ENCODE measurements at places on chromosomes 3 and 15. TPM values are rescaled to one million over a fixed set of nuclear protein-coding genes. Genes with fewer than 3 reads are reported as not detected.

CLDN18 gene
- total RNA-seq = not detected

RNU5B-1 gene
- 23.7 TPM for total RNA-seq

GP9 gene
- not detected for total RNA-seq

GRCh38 chr3:15708882-15709677 is 88.7 kb downstream of the ANKRD28 start:
- no peaks in the 10 kb centered on the region for H3K4me1 ChIP-seq
- DNase-seq = no peak
- H3K4me3 ChIP-seq = no peak overlapping the region
- no peaks in the 10 kb centered on the region for H3K27me3 ChIP-seq
- H3K36me3 ChIP-seq = peaks cover 45% of the 10 kb centered on the region

DNA sequence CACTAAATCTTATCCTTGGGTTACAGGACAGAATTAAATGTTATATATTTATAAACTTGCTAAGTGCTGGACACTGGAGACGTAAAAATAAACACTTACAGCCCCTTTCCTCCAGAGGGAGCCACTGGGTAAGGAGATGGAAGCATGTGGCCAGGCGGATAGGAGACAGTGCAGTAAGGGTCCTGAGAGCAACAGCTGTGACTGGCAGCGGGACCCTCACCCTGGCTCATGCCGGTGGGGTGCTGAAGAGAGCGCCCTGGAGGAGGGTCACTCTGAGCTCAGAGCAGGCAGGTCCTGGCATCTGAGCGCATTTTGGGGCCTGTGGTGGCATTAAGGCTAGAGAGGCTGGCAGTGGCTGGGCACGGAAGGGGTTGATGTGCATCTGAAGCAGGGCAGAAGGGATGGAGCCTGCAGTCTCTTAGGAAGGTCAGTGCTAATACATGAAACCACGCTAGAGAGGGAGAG is 16.0 kb downstream of the SEC61A1 start:
- DNase-seq = no peak
- no peaks in the 10 kb centered on the region for H3K27me3 ChIP-seq
- no peak overlapping the region for H3K4me3 ChIP-seq
- no peaks in the 10 kb centered on the region for H3K4me1 ChIP-seq
- H3K36me3 ChIP-seq = peaks cover 96% of the 10 kb centered on the region

DNA sequence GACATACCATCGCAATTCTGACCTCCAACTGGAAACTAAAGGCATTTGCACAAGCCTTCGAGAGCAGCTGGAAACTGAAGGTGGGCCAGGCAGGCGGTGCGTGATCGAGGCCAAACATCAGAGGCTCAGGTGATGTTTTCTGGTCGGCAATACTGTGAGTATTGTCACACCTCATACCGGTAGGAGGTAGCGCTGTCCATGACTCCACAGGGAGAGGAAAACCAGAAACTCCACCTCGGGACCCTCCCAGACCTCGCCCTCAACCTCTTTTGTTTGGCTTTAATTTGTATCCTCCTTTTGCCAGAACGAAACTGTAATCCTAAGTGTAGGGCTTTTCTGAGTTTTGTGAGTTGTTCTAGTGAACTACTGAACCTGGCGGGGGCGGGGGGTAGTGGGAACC is 43.6 kb downstream of the LDHAL6B start:
- peaks cover 2% of the 10 kb centered on the region for H3K4me1 ChIP-seq
- DNase-seq = no peak
- no peak overlapping the region for H3K4me3 ChIP-seq
- no peak overlapping the region for H3K27ac ChIP-seq
- no peaks in the 10 kb centered on the region for H3K27me3 ChIP-seq

- H3K27me3 ChIP-seq = no peaks in the 10 kb centered on the region
- no peaks in the 10 kb centered on the region for H3K4me1 ChIP-seq
- H3K36me3 ChIP-seq = no peaks in the 10 kb centered on the region
These were observed 293.3 kb upstream of the RGMA start for GRCh38 chr15:93382200-93382820.

- H3K27me3 ChIP-seq = no peaks in the 10 kb centered on the region
- no peak for DNase-seq
- no peaks in the 10 kb centered on the region for H3K4me1 ChIP-seq
- no peaks in the 10 kb centered on the region for H3K36me3 ChIP-seq
- H3K27ac ChIP-seq = no peak overlapping the region
These were observed 71.4 kb downstream of the MECOM start for GRCh38 chr3:169591983-169592644.

TCAIM gene
- total RNA-seq = 2.9 TPM

TP63 gene
- not detected for total RNA-seq

DNA sequence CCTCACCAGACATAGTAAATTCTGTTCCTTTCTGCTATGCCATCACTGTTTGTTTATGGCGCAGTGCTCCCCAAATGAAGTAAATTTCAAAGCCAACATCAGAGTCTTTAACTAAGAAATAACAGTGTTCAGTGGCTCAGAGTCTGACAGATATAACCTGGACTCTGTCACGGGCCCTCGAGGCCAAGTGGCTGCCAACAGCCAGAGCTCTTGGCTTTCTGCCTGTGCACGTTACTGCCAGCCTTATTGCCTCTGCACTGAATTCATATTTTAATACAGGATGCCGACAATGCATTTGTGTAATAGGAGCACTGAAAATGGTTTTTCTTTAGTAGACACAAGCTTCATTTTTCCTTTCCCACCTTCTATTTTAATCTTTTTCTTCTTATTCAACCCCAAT is 219.9 kb downstream of the NLGN1 start:
- no peaks in the 10 kb centered on the region for H3K4me1 ChIP-seq
- no peak overlapping the region for H3K27ac ChIP-seq
- H3K4me3 ChIP-seq = no peak overlapping the region
- DNase-seq = no peak
- H3K27me3 ChIP-seq = no peaks in the 10 kb centered on the region

COMMD4 gene
- total RNA-seq = 10.8 TPM

GRCh38 chr15:82832601-82833361 is 23.4 kb downstream of the WHAMM start:
- peaks cover 88% of the 10 kb centered on the region for H3K36me3 ChIP-seq
- no peak overlapping the region for H3K4me3 ChIP-seq
- DNase-seq = peak; percentile 18
- H3K27me3 ChIP-seq = no peaks in the 10 kb centered on the region

DNA sequence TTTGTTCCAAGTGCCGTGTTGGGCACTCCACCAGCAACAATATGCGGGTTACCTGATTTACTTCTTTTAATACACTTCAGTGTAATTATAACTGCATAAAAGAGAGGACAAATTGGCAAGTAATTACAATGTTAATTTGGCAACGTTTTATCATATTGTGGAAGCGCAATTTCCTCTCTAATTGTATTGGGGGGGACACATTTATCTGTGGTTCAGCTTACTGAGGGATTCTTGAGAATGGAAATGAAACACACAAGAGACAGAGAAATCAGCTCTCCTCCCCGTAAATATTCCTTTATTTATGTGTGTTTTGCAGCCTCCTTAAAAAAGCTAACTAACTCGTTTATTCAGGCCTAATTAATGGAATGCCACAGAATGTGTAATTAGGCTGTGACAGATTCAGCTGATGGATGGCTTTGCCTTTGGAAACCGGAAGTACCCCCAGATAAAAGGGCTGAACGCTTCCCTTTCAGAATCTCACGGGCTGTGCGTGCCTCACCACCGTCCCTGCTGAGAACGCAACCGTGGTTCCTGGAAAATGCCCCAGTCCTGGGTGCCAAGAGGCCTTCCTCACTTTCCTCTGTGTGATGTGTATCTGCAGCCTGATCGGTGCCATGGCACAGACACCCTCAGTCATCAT is 247.1 kb upstream of the ST8SIA2 start:
- no peak for DNase-seq
- H3K27ac ChIP-seq = no peak overlapping the region
- no peak overlapping the region for H3K4me3 ChIP-seq
- no peaks in the 10 kb centered on the region for H3K4me1 ChIP-seq
- H3K36me3 ChIP-seq = peaks cover 38% of the 10 kb centered on the region

- no peaks in the 10 kb centered on the region for H3K27me3 ChIP-seq
- H3K27ac ChIP-seq = no peak overlapping the region
- H3K4me3 ChIP-seq = no peak overlapping the region
- no peak for DNase-seq
- no peaks in the 10 kb centered on the region for H3K4me1 ChIP-seq
These were observed 80.3 kb upstream of the KCNMB2 start for GRCh38 chr3:178455946-178456345.

DNA sequence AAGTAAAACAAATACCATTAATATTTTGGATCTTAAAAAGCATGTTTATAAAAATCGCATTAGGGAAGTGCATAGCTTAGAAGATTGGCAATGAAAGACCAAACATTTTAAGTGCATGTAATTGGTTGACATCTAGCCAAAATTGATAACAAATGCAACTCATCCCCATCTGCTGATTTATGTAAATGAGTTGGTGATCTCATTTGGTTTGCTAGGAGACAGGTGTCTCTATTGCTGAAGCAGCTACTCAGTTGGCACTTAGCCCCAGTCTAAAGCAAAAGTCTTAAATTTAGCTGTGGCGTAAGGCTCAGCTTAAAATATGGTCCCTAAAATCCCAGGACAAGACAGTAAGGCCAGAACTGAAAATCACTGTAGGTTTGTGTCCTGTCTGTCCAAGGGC is 113.5 kb upstream of the CHL1 start:
- no peaks in the 10 kb centered on the region for H3K27me3 ChIP-seq
- no peak overlapping the region for H3K4me3 ChIP-seq
- no peaks in the 10 kb centered on the region for H3K36me3 ChIP-seq
- no peak for DNase-seq
- no peaks in the 10 kb centered on the region for H3K4me1 ChIP-seq

Measured in CD4-positive, alpha-beta T cell (primary cell).